Tongue (tissue), 3 donors: ENCODE measurements at places on chromosomes 2 and 18. TPM values are rescaled to one million over a fixed set of nuclear protein-coding genes. Genes with fewer than 3 reads are reported as not detected.

GREB1L gene
- 6.8 TPM for total RNA-seq

RGPD4 gene
- not detected for total RNA-seq

SLC40A1 gene
- total RNA-seq, result 74.2 TPM

LBX2 gene
- total RNA-seq, result not detected

STK11IP gene
- total RNA-seq, result 13.6 TPM

PROKR1 gene
- total RNA-seq, result 1.0 TPM

RNMT gene
- total RNA-seq, result 47.5 TPM

ALK gene
- total RNA-seq, result 0.41 TPM

NCKAP1 gene
- 188 TPM for total RNA-seq

DSC3 gene
- 67.4 TPM for total RNA-seq

LIMS3 gene
- 7.3 TPM for total RNA-seq

SERPINB13 gene
- total RNA-seq, result 17.5 TPM

RTKN gene
- total RNA-seq, result 42.1 TPM
